Heart right ventricle (tissue), 16 donors: ENCODE measurements at places on chromosomes 5 and 9. TPM values are rescaled to one million over a fixed set of nuclear protein-coding genes. Genes with fewer than 3 reads are reported as not detected.

DNA sequence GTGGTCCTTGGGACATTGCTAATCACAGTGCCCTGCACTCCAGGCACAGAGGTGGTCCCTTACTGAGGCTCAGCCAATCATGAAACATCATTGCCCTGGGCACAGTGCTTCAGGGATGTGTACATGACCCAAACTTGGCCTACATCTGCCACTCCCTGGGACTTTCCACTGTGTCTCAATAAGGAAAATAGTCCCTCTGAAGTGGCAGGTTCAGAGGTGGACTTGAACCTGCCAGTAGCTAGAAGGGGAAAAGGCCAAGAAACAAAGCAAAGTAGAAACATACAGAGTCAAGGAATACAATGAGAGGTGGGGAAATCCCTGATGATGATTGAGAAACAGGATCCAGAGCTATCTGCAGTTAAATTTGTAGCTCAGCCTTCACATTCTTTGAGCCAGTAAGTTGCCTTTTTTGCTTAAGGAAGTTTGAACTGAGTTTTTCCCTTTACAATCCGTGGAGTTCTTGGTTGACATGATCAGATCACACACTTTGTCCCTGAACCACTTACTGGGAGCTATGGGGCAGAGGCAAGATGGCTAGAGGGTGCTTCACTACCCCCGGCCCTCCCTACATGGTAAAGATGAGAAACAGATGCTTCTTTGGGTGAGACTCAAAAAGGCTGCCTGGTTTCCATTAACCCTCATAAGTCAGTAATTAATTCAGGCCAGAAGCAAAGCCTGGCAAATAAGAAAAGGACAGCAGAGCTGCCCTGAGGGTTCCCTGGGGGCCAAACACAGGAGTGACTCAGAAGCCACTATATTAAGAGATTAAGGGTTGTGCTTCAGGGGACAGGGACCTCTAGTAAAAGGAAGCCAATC is 57.6 kb downstream of the SH3TC2 start:
- H3K4me3 ChIP-seq, result no peak overlapping the region
- no peaks in the 10 kb centered on the region for H3K27me3 ChIP-seq
- no peak overlapping the region for H3K27ac ChIP-seq
- no peak for DNase-seq

GRCh38 chr5:58794875-58795274 is 212.0 kb downstream of the RAB3C start:
- no peaks in the 10 kb centered on the region for H3K4me1 ChIP-seq
- DNase-seq, result no peak
- no peak overlapping the region for H3K4me3 ChIP-seq
- H3K27me3 ChIP-seq, result peaks cover 5% of the 10 kb centered on the region
- H3K36me3 ChIP-seq, result no peaks in the 10 kb centered on the region

DNA sequence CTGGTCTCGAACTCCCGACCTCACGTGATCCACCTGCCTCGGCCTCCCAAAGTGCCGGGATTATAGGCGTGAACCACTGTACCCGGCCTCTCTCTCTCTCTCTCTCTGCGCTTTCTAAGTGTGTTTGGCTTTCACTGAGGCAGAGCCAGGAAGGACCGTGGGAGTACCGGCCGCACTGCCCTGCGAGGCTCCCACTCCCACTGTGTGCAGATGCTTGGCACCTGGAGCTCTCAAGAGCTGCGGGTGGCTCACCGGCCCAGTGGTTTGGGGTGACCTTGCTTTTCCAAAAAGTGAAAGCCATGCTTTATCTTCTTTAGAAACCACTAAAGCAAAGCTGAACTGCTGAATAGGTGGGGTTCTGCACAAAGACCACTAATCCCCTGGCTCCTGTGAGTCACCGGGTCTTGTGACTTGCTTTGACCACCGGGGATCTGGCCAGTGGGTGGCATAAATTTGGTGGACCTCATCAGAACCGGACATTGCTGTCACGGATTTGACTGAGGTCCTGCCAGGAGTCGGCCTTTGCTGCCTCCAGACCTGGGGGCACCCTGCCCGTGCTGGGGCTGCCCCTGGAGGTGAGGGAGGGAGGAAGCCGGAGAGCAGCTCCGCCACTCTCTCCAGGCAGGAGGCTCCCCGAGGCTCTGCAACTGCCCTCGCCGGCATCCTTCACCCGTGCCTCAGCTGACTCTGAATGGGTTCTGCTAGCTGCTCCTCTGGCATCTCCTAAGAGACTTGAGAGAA is 228.9 kb downstream of the FANCC start:
- no peak overlapping the region for H3K4me3 ChIP-seq
- no peak for DNase-seq
- no peaks in the 10 kb centered on the region for H3K27me3 ChIP-seq
- peak overlapping the region; percentile 79 for H3K27ac ChIP-seq
- peaks cover 56% of the 10 kb centered on the region for H3K4me1 ChIP-seq
- H3K36me3 ChIP-seq, result peaks cover 55% of the 10 kb centered on the region

DNA sequence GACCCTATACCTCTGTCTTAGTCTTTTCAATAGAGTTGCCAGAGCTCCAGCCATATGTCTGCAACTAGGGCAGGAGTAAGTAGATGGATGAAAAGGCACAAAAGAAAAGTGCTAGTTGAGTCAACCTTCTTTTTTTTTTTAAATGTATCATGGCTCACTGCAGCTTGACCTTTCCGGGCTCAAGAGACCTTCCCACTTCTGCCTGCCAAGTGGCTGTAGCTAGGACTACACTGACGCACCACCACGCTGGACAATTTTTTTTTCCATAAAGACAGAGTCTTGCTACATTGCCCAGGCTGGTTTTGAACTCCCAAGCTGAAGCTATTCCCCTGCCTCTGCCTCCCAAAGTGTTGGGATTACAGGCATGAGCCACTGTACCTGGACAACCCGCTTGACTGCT is 27.3 kb downstream of the FOXE1 start:
- H3K4me1 ChIP-seq, result peaks cover 13% of the 10 kb centered on the region
- no peaks in the 10 kb centered on the region for H3K36me3 ChIP-seq
- no peaks in the 10 kb centered on the region for H3K27me3 ChIP-seq
- H3K27ac ChIP-seq, result no peak overlapping the region

GRCh38 chr5:95285409-95285755 is 488 bp upstream of the MCTP1 start:
- no peaks in the 10 kb centered on the region for H3K36me3 ChIP-seq
- H3K4me3 ChIP-seq, result peak overlapping the region; percentile 65

DNA sequence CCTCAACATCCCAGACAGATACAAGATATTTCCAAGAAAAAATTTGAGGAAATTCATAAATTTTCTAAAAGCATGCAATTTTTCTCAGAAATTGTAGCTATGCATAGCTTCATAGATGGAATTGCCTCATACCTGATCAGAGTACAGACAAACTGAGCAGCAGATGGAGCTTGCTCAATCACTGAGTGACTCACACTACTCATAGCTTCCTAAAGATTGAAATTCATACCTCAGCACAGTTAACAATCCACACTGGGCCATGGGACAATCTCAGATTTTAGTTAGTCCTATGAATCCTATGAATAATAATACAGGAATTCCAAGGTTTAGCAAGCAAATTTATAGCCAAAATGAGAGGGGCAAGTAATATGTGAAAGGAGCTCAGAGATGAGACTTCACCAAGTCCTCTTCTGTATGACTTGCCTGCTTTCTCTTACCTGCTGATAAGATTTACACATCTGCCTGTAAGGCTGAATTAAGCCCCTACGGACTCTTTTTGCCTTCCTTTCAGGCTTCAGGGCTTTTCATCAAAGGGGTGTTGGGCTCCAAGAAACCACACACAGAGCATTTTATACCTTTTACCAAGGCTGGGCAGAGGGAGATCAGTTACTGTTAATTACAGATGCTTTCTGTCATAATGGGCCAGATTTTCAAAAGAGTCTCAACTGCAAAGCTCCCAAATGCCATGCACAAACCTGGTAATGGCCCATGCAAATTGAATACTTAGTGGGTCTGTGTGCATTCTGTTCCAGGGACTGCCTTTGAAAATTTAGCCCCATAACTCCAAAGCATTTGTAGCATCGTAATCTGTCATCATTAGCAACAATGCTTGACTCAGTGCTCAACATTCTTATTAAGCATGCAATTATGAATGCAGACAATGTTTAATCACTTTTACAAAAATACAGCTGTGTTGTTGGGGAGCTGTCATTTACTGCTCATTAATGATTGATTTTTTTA is 439.3 kb downstream of the DTWD2 start:
- H3K36me3 ChIP-seq, result no peaks in the 10 kb centered on the region
- H3K27ac ChIP-seq, result no peak overlapping the region
- no peak overlapping the region for H3K4me3 ChIP-seq
- H3K27me3 ChIP-seq, result no peaks in the 10 kb centered on the region
- no peak for DNase-seq

GRCh38 chr5:142358121-142358520 is 33.3 kb upstream of the SPRY4 start:
- peak overlapping the region; percentile 81 for H3K4me3 ChIP-seq
- H3K4me1 ChIP-seq, result peaks cover 31% of the 10 kb centered on the region
- DNase-seq, result no peak

DNA sequence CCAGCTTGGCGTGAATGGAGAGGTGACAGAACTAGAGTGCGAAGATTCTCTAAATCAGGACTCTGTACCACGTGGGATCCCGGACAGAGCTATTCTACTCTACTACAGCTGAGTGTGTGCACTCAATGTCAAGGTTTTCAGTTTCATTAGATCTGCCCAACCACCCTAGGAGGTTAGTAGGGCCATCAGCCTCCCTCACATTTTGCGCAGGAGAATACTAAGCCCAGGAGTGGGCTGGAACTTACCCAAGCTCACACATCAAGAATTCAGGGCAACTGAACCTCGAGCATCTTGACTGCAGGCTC is 68.3 kb upstream of the TBC1D2 start:
- no peaks in the 10 kb centered on the region for H3K36me3 ChIP-seq
- no peaks in the 10 kb centered on the region for H3K27me3 ChIP-seq
- H3K4me1 ChIP-seq, result no peaks in the 10 kb centered on the region
- H3K27ac ChIP-seq, result no peak overlapping the region

- DNase-seq, result no peak
- H3K27me3 ChIP-seq, result peaks cover 18% of the 10 kb centered on the region
- no peak overlapping the region for H3K27ac ChIP-seq
- no peaks in the 10 kb centered on the region for H3K36me3 ChIP-seq
Observed at GRCh38 chr9:130429381-130429780, 15.4 kb upstream of the ASS1 start.

DNA sequence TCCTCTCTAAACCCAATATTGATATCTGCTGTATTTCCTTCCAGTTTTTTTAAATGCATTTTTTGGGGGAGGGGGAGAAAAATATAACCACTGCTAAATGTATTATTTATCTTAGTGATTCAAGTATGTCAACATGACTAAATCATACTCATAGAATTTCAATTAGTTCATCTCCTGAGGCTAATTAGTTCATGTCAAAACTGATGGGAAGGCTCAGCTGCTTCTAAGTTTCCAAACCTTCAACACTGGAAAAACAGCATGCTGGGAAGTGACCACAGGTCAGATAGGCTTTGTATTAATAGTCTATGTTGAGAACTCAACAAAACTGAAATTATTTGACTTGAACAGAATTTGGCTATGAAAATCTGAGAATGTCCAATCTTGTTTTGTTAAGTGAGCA is 118.7 kb downstream of the TTLL11 start:
- DNase-seq, result no peak
- no peaks in the 10 kb centered on the region for H3K4me1 ChIP-seq
- no peak overlapping the region for H3K27ac ChIP-seq
- no peaks in the 10 kb centered on the region for H3K27me3 ChIP-seq

- H3K4me1 ChIP-seq, result peaks cover 6% of the 10 kb centered on the region
- peaks cover 48% of the 10 kb centered on the region for H3K27me3 ChIP-seq
- no peak for DNase-seq
- no peaks in the 10 kb centered on the region for H3K36me3 ChIP-seq
- H3K27ac ChIP-seq, result no peak overlapping the region
- no peak overlapping the region for H3K4me3 ChIP-seq
Observed at GRCh38 chr9:16732546-16732945, 137.9 kb downstream of the BNC2 start.

DNA sequence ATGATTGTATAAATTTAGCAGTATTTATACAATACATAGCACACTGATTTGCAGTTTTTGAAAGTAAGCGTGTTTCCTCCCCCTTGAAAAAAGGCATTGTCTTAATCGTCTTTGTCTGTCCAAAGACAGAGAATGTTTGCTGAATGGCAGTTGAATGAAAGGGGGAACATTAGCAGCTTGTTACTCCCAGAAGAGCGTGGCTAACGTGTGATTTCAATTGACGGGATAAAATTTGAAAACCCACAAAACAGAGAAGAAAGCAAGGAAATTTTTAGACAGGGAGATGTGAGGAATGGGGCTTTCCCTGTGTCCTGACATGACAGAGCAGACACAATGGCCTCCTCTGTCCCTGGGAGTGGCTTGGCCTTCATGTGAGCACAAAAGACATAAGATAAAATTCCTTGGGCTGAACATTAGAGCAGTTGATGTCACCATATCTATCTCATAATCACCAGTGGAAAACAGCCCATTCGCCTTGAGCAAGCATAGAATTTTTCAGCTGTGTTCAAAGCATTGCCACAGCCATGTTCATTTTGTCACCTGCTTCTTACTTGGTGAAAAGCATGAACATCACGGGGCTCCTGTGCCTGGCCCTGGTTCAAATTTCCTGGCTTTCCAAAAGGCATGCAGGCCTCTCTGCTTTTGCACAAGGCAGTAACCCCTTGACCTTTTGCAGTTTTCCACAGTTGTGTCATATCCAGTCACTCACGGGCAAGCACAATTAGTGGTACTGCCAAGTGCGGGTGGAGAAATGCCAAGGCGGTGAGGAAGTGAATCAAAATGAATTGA is 126.9 kb downstream of the TLE1 start:
- no peak overlapping the region for H3K27ac ChIP-seq
- no peaks in the 10 kb centered on the region for H3K27me3 ChIP-seq
- peaks cover 20% of the 10 kb centered on the region for H3K4me1 ChIP-seq
- H3K4me3 ChIP-seq, result no peak overlapping the region

DNA sequence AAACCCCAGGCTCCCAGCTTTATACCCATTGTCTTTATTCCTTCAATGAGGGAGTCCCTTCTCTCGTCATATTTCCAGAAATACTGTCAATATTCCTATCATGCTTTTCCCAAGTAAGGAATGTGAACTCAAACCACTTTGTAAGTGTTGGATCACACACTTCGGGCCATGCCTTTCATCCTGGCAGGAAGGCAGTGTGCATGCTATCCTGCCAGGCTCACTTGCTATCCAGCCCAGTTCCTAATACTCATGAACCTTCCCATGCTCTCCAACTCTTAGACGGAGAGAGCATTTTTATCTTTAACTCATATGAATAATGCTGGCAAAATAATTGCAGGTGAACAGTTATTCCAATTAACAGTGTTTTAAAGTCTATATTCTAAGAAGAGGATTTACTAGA is 639.9 kb upstream of the ACO1 start:
- no peak overlapping the region for H3K4me3 ChIP-seq
- H3K36me3 ChIP-seq, result no peaks in the 10 kb centered on the region
- H3K4me1 ChIP-seq, result no peaks in the 10 kb centered on the region
- no peak for DNase-seq
- no peaks in the 10 kb centered on the region for H3K27me3 ChIP-seq

DNA sequence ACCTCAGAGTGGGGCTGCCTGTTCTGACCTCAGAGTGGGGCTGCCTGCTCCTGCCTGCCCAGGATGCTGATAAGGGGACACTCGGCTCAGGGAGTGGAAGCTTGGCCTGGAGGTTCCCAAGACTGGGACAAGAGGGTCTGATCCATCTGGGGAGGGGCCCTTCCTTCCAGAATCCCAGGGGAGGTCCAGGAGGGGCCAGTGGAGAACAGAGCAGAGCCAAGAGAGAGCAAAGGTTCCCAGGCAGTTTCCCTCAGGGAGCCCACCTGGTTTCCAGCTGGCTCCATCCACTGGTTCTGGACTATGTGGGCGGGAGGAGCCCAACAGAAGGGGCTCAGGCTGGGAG is 49.1 kb upstream of the RNU6ATAC start:
- H3K27me3 ChIP-seq, result no peaks in the 10 kb centered on the region
- H3K27ac ChIP-seq, result no peak overlapping the region
- DNase-seq, result peak; percentile 7
- no peaks in the 10 kb centered on the region for H3K36me3 ChIP-seq

ARL14EPL gene
- not detected for polyA plus RNA-seq
